HFF-Myc (cell line): ENCODE measurements at places on chromosomes 13 and 19.

- no peak for DNase-seq
These were observed 98.9 kb downstream of the ESD start for GRCh38 chr13:46698014-46698413.

DNA sequence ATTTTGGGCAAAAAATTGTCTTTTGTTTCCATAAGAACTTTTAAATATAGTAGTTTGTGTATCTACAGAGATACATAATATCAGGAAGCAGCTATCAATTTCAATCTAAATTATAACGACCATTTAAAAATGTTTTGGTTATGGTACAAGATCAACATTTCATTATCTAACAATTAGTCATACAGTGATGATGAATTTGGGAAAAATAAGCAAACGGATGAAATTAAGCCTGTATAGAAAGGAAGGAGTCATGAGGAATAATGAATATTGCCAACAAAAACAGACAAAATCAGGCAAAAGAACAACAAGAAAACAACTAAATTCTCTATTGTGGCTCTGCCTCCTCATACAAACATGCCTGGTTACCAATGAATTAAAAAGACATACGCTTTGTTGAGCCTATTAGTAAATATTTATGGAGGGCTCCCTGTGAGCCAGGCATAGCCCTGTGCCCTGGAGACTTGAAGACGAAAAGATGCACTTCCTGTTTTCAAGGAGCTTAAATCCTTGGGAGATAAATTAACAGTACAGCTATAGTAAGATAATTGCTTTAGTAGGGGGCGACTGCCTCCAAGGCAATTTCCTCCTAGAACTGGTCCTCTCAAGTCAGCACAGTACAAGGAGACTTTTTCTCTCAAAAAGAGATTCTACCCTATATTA, 73.0 kb downstream of the NALCN start:
- no peak for DNase-seq

DNA sequence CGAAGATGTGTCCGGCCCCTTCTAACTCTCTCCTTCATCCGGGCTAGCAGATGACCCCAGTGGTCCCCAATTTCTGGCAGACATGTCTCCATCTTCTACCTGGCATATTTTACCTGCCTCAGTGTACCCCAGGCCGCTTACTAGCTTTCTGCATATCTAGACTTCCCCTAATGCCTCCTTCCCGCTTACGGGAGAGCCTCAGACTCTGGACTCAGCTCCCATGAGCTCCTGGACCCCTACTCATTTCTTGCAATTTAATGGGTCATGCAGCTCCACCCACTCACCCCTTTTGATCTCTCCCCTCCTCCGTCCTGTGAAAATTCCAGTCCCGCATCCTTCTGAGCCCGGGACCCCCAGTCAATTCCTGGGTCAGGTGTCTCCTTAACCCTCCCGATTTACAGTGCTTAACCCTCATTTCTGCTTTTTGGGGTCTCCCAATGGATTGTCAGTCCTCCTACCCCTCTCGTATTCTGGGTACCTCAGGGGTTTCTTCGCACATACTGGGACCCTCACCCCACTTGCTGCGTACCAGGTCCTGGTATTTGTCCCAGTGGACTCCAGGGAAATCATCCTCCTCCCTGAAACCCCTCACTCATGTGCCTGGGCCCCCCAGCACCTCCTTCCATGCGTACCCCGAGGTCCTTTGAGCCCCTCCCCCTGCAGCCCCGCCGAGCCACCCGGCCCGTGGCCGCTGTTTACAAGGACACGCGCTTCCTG, 500 bp upstream of the JUNB start:
- no peak for DNase-seq

GRCh38 chr19:46254776-46255175, 25.2 kb downstream of the IGFL1 start:
- no peak for DNase-seq

DNA sequence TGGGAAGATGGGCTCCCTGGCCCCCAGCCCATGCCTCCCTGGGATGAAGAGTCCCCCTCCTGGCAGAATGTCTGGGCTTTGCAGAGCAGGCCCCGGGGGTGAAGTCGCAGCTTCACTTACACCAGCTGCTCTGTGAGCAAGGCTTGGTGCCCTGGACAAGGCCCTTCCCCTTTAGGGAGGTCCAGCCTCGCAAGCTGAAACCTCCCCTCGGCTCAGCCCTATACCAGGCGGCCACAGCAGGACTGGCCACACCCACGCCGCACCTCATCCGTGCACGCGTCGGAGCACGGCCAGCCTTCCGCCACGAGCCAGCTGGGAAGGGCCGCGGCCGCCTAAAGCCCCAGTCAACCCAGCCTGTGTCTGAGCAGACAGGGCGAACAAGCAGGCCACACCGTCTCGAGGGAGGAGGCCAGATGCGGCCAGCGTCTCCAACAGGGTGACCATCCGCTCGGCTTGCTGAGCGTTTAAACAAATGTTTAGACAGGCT, 83.2 kb upstream of the MCF2L start:
- peak; percentile 61 for DNase-seq

DNA sequence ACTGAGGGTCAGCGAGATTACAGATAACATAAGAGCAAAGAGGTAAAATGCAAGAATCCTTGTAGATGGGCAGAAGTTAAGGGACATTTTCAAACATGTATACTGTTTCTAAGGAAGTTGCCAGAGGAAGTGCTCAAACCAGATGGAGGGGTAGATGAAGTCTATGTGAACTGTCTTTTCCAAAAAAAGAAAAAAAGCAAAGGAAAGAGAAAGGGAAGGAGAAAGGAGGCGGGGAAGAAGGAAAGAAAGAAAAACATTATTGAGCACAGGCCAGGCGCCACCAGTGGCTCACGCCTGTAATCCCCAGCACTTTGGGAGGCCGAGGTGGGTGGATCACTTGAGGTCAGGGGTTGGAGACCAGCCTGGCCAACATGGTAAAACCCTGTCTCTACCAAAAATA, 5.3 kb downstream of the DMAC2 start:
- DNase-seq, result no peak

- DNase-seq, result no peak
These were observed 538 bp downstream of the LSM4 start for GRCh38 chr19:18322318-18322758.

GRCh38 chr13:40230833-40231266, 435.6 kb downstream of the FOXO1 start:
- DNase-seq, result no peak

GRCh38 chr19:4889034-4889815, 13.5 kb downstream of the ARRDC5 start:
- DNase-seq, result no peak
